ENCODE measurements at places on chromosomes 3 and 15.

- DNase-seq: no peak
Observed at GRCh38 chr3:52237657-52238172, 1.2 kb downstream of the TWF2 start.

- no peak for DNase-seq
Observed at GRCh38 chr15:97567411-97567810, 393.1 kb upstream of the ARRDC4 start.

GRCh38 chr3:44179246-44179645, 62.4 kb upstream of the TOPAZ1 start:
- DNase-seq: no peak

DNA sequence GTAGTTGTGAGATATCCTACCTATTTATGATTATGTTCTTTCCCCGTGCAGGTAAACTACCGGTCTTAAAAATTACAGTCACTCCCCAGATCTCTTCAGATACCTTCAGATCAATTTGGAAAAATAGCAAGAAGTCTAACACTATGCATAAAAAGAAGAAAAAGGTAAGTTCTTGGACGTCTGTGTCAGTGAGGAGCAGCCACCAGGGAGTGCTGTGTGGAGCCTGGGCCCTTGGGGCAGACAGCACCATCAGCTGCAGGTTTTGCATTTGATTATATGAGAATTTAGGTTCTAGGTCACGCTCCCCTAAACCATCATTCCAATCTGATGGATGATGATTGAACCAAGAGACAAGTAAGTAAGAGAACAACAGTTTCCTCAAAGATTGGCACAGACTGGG, 8.9 kb upstream of the RNF7 start:
- DNase-seq: no peak

DNA sequence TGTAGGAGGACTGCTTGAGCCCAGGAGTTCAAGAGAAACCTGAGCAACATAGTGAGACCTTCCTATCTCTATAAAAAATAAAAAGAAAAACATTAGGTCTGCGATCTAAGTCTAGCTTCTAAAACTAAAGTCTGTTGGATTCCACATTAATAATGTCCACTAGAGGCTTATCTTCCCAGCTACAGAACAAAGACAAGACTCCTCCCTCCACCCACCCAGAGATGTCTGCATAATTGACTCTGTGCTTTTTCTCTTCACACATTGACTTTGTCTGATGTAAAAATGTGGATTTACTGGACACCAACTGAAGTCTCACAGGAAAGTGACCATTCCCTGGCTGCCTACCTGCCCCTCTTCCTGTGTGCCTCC, 91.8 kb downstream of the ATP10A start:
- DNase-seq: no peak

- no peak for DNase-seq
Observed at GRCh38 chr15:57440799-57441198, 64.5 kb downstream of the CGNL1 start.

GRCh38 chr3:99902091-99902490, 84.4 kb downstream of the CMSS1 start:
- DNase-seq: no peak

- DNase-seq: no peak
Observed at GRCh38 chr3:55574671-55575070, 87.6 kb upstream of the WNT5A start.

DNA sequence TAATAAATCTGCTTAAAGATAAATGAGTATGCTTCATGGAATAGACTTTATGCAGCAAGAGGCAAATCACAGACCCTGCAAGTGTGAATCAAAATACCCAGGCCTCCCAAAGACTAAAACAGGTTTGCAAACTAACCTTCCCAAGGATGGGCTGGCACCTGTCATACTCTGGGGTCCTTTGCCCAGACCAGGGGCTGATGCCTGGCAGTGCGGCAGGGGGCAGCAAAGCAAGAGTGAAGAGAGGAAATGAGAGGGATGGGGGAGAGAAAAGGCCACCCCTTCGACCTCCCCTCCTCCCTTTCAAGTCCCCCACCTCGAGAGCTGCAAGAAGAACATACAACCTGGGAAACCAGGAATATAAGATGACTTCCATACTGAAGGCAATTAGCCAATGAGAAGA, 31.8 kb downstream of the XXYLT1 start:
- DNase-seq: no peak

DNA sequence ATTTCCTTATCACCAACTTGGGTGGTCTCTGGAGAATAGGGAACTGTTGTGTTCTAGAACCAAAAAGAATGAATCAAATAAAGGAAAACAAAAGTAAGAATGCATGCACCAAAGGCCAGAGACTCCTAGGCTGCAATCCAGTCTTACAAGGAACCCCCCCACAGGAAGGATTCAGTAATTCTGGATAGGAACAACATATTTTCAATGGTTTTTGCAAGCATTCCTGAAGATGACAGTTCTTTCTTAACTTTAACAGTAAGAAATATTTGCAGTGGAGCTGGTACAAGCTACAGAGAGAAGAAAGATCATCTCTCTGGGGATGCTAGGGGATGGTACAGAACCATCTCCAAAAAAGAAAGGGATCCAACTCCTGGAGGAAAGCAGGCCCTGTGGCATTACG, 116.2 kb upstream of the CHRM5 start:
- DNase-seq: no peak

- no peak for DNase-seq
Observed at GRCh38 chr3:26425076-26425475, 197.5 kb upstream of the LRRC3B start.

DNA sequence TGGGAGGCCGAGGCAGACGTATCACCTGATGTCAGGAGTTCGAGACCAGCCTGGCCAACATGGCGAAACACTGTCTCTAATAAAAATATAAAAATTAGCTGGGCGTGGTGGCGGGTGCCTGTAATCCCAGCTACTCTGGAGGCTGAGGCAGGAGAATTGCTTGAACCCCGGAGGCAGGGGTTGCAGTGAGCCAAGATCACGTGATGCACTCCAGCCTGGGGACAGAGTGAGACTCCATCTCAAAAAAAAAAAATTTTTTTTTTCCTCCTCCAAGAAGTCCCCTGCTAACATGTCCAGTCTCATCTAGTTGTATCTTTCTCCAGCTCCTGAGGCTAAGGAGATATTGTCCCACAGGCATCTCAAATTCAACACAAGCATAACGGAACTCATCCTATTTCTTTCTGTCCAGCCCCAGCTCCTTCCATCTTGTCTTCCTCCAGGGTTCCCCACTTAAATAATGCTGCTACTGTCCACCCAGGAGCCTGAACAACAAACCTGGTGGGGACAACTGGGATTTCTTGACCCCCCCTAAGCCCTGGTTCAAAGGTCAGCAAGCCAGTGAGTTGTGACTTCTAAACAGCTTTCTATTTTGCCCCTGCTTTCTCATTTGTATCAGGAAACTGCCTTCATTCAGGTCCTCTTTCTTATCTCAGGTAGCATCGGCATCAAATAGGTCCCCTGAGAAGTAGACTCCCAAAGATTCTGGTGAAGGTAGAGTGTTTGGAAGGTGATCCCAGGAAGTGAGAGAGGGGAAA, 4.1 kb upstream of the MEF2A start:
- no peak for DNase-seq

DNA sequence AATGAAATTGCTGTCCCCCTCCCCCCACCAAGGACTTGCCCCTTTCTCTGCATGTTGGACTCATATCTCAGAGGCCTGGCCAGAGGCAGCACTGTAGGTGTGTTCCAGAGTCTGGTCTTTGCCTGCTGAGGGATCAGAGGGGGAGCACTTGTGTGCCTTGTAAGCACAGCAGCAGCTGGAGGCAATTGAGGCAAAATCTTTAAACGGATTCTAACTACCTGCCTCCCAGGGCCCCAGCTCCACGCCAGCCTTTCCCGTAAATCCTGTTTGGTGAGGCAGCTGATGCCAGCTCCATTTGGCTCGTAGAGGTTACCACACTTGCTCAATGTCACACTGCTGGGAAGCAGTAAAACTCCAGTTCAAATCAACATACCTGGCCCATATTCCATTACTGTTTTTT, 2.3 kb upstream of the IDH2 start:
- no peak for DNase-seq

GRCh38 chr3:28667646-28668621, 319.3 kb upstream of the AZI2 start:
- DNase-seq: peak; percentile 64

DNA sequence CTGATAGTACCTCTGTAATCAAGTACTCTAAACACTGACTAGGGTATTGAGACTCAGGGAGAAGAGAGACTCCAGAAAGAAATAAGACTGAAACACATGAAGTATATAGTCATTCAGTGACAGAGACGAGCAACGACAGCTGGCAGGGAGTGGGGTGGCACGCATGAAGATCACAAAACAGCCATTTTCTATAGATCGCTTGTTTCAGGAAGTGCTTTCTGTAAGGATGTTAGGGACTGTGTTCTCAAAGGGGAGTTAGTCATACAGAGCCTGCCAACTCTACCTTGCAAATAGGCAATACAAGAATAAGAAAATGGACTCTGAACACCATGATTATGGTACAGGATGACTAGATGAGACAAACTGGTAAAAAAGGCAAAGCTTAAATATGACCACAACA, 139.5 kb downstream of the TBL1XR1 start:
- DNase-seq: peak; percentile 80

- no peak for DNase-seq
Observed at GRCh38 chr15:88656760-88657221, 18.0 kb downstream of the ISG20 start.

DNA sequence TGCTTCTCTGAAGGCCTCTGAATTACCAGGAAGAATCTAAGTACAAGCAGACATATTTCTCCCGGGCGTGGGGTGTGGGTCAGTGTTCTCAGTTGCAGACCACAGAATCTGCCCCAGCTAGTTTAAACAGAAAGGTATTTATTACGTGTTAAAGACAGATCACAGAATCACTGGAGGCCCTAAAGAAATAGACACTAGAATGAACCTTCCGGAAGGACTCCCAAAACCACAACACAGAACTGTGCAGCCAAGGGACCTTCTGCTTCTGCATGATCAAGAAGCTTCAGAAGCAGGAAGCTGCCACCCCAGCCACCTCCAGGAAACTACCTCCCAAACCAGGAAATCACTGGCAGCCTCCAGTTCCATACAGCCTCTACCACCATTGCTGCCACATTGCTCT, 32.7 kb upstream of the ZFAND6 start:
- DNase-seq: peak; percentile 23

GRCh38 chr15:57589281-57589680, 2.4 kb upstream of the MYZAP start:
- DNase-seq: no peak

All from activated CD4-positive, alpha-beta memory T cell treated with anti-CD3 and anti-CD28 coated beads for 36 hours (primary cell).